ENCODE measurements at places on chromosomes 11 and 22.

DNA sequence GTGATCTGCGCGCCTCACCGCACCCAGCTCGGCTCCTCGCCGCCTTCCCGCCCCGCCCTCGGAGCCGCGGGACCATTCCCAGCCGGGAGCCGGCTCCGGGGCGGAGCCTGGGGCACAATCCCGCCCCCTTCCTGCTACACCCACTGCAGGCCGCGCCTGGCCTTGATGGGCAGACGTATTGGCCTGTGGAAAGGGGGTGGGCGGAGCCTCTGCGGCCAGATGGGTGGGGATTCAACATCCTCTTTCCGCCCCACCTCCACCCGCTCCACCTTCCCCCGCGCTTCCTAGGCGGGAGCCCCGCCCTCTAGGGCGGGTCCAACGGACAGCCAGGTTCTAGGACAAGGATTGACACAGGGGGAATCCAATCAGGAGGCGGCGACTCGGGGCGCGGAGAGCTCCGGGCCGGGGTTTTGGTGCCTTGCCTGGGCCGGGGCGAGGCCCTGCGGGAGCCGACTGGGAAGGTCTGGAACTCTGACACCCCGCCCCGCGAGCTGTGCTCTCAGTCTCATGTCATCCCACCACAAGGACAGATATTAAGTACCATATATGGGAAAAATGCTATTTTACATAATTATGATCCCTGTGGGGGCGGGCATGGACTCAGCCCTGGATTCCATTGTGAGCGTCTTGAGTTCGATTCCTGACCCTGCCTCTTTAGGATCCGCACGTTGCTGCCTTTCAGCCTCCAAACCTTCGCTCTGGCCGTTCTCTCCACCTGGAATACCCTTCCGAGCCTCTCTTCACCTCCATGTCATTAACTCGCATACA lies at the start of gene MYH9:
Gene MYH9, minus strand, starts transcription at position 9 of the 768 bp plus-strand sequence. CDS start 38,731 bp downstream, outside the sequence.
- peak; percentile 98 for DNase-seq

- no peak for DNase-seq
These were observed 23.6 kb downstream of the MORC2 start for GRCh38 chr22:30944986-30945385.

DNA sequence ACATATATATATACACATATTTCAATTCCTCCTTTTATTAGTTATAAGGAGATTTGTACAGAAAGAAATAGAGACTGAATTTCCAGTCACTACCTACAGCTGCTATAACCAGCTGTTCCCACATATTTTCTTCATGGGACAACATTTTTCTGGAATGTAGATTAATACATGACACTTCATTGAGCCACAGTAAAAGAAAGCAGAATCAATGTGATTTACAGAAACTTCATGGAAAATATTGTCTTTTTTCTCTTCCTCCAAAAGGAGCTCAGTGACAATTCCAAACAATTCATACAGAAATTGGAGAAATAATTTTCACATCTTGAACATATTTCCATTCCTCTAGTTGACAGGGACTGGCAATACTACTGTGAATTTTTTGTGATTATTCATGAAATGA lies 249.2 kb downstream of the DLG2 start:
- no peak for DNase-seq

- DNase-seq, result no peak
These were observed 32.7 kb downstream of the FAM83F start for GRCh38 chr22:40027191-40028097.

GRCh38 chr22:31901388-31902137 lies 42.8 kb upstream of the YWHAH start:
- no peak for DNase-seq

- no peak for DNase-seq
These were observed 8.1 kb downstream of the MALAT1 start for GRCh38 chr11:65506772-65507505.

DNA sequence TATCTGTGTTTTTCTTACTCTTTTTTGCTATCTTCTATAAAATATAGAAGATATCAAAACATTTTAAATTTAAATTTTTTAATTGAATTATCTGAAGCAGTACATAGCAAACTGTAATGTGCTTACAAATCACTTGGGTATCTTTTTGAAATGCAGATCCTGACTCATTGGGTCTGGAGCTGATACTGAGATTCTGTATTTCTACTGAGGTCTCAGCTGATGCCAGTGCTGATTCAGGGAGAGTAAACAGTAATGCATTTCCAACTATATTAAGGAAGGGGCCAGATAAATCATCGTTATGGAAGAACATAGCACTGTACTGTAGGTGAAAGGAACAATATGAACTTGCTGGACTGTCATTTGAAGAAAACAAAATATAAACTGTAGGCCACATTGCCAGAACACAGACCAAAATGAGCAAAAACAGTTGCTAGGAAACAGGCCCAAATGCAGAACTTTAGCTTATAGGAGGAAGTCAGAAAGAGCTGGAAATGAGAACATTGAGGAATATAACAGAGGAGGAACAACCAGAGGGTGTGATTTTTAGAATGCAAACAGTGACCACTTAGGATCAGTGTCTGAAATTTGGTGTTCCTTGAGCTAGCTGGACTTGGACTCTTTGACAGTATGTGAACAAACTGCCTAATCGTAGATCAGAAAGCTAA lies 3.3 kb downstream of the ARL14EP start:
- no peak for DNase-seq

- no peak for DNase-seq
These were observed 141.9 kb downstream of the CSNK2A3 start for GRCh38 chr11:11211186-11211585.

DNA sequence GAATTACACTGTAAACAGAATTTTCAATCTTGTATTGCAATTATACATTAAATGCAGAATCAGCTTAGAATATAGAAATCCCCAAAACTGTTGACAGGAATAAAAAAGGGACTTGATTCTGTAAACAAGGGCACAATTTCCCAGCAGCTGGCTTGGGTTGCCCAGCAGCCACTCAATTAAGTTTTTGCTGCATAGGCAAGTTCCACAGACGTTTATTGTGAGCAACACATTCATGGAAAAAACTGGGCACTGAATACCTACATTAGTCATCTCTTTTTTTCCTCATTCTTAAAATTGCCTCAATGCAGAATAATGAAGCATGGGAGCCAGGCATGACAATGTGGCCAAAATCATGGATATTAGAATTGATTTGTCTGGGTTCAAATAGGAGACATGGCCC lies 421.8 kb upstream of the ANO5 start:
- DNase-seq, result no peak

DNA sequence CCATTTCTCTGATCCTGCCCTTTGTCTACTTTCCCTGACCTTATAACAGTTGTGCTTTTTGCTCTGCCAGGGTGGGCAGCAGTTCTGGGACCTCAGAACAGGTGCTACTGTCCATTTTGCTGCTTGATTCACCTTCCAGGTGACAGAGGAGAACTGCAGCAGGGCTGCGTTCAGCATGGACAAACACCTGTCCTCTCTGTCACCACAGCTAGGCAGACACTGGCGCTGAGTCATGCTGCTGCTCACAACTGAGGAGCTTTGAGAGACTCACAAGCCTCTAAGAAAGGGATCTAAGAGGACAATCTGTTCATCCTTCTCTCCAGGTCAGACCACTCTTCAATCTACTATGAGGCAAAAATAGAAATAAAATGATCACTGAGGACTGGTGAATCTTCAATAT lies 1144.5 kb upstream of the CCDC90B start:
- no peak for DNase-seq

DNA sequence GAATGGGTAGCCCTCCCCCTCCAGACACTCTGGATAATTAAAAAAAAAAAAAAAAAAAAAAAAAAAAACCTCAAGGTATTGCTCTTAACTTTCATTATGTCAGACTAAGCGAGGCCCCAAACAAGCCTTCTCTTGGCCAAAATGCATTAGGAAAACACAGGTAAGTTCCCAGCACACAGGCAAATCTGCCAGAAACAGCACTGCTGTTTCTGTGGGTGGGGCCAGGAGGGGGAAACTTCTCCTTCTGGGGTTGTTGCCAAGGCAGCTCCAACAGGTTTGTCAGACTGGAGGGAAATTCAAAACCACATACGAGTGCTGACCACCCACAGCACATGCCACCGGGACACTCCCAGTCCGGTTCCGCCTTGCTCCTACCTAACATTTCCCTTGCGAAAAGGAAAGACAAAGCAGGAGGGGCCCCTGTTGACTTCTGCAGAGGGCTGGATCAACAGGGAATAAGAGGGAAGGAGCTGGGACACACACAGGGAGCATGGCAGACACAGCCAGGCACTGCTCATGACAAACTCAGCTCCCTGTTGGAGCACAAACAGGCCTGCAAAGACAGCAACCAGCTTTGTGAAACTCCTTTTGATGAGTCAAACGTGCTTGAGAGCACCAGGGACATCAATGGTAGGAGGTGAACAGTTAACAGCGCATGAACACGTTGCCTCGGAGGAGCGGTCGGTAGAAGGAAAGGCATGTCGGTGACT lies 55.0 kb downstream of the MYH9 start:
- DNase-seq, result peak; percentile 90

DNA sequence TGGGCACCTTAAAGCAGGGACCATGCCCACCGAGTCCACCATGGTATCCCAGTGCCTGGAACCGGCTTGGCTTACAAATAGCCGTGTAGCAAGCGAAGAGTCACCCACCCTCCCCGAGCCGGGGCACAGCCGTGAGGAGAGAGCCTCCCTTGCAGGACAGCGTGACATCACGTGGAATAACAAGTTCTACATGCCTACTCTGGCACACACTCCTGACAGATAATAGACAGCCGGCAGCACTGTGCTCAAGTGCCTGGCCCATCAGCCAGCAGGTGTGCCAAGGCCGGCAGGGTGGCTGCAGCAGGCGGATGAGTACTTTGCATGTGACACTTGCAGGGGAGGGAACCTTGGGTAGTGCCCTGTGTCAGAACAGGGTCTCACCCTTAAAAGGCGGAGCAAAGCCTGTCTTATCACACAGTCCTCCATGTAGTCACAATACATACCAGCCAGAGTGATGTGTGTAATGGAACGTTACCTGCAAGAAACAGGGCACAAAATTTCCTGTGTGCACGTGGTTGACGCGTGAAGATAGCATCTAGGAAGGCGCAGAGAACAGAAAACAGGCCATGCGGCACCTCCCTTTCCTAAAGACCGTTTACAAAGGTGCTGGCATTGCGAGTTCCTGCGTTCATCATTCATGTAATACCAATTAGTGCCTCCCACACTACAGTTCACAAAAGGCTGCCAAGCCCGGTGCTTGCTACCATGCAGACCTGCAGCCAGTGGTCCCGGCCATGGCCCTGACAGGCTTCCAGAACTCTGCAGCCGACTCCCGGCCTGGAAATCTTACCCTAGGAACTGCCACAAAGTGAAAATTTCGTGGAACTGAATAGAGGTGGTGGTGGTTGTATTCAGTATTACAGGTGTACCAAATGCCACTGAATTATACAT lies 16.4 kb downstream of the TOM1 start:
- DNase-seq, result no peak

GRCh38 chr11:115716080-115716479 lies 211.9 kb upstream of the CADM1 start:
- DNase-seq, result no peak

DNA sequence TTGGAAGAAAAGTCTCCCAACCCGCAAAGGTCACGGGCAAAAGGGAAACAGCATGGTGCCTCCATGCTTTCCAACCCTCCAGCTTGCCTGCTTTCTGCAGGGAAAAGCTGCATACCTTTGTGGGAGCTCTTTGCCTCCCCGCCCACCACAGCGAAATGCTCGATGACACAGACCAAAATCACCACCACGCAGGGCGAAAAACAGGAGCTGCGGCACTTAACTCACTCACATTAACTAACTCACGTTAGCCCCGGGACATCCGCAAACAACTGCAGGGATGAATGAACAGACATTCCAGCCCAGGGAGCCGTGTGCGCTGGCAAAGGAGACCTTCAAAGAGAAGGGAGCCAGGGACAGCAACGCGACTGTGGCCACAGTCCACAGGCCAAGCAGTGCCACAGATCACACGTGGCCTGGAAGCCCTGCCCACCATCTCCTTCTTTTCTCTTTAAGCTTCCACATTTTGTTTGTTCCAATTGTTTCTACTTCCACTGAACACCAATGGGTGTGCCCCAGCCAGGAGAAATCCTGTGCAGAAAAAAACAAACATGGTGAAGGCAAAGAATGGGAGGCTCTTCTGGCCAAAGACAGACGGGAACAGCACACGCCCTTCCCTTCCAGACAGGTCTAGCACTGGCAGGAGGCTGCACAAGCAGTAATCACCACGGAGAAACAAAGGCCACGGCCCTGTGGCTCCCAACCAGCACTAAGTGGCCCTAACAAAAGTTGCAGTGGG lies 39.3 kb downstream of the DUSP8 start:
- no peak for DNase-seq

DNA sequence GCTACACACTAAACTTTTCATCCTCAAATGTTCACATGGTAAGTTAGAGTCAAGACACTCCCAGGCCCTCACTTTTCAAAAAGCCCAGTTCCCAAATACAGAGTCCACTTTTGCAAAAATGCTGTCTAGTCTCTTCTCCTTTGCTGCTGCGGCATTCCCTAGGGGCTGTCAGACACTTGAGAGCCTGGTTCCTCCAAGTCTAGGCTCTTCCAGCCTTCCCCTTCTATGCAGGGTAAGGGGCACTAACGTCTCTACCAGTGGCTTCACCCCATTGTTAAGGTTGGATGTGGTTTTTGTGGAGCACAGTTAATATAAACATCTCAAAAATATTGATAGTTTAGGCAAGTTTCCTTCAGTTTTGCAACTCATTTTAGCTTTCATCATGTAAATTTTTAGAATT lies 181.5 kb downstream of the KIF18A start:
- no peak for DNase-seq

- peak; percentile 95 for DNase-seq
These were observed 21.2 kb downstream of the SYT13 start for GRCh38 chr11:45264839-45265515.

GRCh38 chr11:66529069-66529468 lies 16.8 kb downstream of the ZDHHC24 start:
- no peak for DNase-seq

GRCh38 chr11:119092880-119093842 lies 8.5 kb downstream of the HMBS start:
- no peak for DNase-seq

DNA sequence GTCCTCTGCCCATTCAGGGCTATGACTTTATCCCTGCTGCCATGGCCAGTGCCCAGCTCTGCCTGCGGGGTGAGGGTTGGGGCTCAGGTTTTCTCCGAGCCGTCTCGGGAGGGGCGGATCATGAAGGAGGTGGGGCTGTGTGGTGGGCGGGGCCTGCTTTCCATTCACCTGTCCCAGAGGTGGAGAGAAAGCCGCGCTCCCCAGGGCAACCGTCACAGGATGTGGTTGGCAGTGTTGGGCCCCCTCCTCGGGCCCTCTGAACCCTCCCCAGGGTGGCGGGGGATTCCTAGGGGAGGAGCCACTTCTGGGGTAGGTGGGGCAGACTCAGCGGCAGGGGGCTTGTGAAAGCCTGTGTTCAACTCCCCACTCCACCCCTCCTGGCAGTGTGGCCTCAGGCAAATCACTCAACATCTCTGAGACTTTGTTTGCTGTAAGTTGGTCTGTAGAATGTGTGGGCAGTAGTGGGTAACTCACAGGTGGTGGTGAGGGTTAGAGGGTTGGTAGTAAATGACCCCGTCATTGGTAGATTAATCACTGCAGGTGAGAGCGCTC lies 50.3 kb downstream of the CD6 start:
- no peak for DNase-seq

GRCh38 chr11:68954836-68955606 lies 25.8 kb downstream of the MRGPRD start:
- no peak for DNase-seq

- DNase-seq, result no peak
These were observed 26.1 kb downstream of the BDNF start for GRCh38 chr11:27673979-27674663.

All from RCC 7860 (cell line).